ENCODE measurements at places on chromosomes 12 and 14. TPM values are rescaled to one million over a fixed set of nuclear protein-coding genes. Genes with fewer than 3 reads are reported as not detected.

GYS2 gene
- total RNA-seq = not detected

DNAH10 gene
- 0.18 TPM for total RNA-seq

GAS2L3 gene
- total RNA-seq = 3.5 TPM

EML5 gene
- total RNA-seq = 1.7 TPM

SLC25A47 gene
- not detected for total RNA-seq

ACACB gene
- 11.9 TPM for total RNA-seq

ZNF10 gene
- 8.5 TPM for total RNA-seq

IFT43 gene
- 5.3 TPM for total RNA-seq

RNFT2 gene
- 11.8 TPM for total RNA-seq

SPATS2 gene
- total RNA-seq = 12.9 TPM

TAS2R7 gene
- not detected for total RNA-seq

DDN gene
- total RNA-seq = 0.39 TPM

EPYC gene
- total RNA-seq = not detected

RPGRIP1 gene
- total RNA-seq = not detected

ATL1 gene
- total RNA-seq = 1.4 TPM

ARHGEF25 gene
- 0.37 TPM for total RNA-seq

OASL gene
- 33.5 TPM for total RNA-seq

FBXO33 gene
- total RNA-seq = 18.7 TPM

SLC10A1 gene
- not detected for total RNA-seq

GPRC5D gene
- not detected for total RNA-seq

NTN4 gene
- not detected for total RNA-seq

ACOT6 gene
- not detected for total RNA-seq

FITM1 gene
- total RNA-seq = 2.1 TPM

HHIPL1 gene
- total RNA-seq = not detected

BEGAIN gene
- 1.2 TPM for total RNA-seq

BBS10 gene
- total RNA-seq = 4.0 TPM

NELL2 gene
- 43.8 TPM for total RNA-seq

IGF1 gene
- total RNA-seq = 0.52 TPM

CMA1 gene
- 0.52 TPM for total RNA-seq

PIWIL1 gene
- not detected for total RNA-seq

STYK1 gene
- total RNA-seq = 5.3 TPM

CCER1 gene
- not detected for total RNA-seq

DTD2 gene
- 15.7 TPM for total RNA-seq

FOXN4 gene
- total RNA-seq = not detected

COQ5 gene
- 28.6 TPM for total RNA-seq

Measured in activated CD8-positive, alpha-beta T cell treated with anti-CD3 and anti-CD28 coated beads, Interleukin-2, amount 10 ng/mL, durations not matched to agents 7 days and 5 days (primary cell).